ENCODE measurements at places on chromosomes 12 and 14.

- peak; percentile 58 for DNase-seq
Observed at GRCh38 chr12:40010899-40011774, 94.7 kb downstream of the SLC2A13 start.

DNA sequence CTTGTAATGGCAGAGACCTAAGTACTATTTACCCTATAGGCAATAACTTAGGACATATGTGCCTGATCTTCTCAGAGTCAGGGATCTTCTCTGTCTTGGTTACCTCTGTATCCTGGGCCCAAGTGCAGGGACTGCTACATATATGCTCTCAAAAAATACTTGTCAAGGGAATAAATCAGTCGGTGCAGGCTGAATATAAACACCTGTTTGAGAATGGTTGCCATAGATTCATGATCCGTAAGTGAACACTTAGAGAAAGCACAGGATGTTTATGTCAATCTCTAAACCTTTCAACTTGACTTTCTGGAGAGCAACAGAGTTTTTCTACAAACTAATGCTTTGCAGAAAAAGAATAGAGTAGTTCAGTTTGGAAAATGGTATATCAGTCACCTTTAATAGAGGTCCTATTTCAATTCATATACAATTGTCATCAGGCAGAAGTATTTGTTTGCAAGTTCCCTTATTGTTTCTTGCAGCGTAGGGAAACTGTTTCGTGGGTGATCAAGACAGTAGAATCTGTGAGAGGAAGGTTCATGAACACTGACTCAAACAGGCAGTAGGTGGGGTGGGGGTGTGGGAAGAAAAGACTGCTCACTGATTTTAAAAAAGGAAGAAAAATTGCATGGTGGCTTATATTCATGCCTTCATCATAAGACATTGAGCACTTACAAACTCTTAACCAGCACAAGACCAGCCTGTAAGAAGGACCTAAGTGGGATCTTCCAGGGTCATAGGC is 6.0 kb upstream of the UBE2N start:
- no peak for DNase-seq

DNA sequence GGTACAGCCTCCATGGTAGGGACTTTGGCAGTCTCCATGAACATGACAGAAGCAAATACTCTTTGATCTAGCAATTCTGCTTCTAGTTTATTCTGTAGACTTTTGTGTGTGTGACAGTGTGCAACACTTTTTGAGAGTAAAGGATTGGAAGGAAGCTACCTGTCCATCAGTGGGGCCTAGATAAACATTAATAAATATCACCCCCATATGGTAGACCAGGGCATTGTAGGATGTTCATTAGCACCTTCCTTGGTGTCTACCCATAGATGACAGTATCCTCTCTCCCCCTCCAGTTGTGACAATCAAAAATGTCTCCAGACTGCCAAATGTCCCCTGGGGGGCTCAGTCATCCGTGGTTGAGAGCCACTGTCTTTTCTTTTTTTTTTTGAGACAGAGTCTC is 10.8 kb downstream of the SNRNP35 start:
- no peak for DNase-seq

- no peak for DNase-seq
Observed at GRCh38 chr14:99688210-99688581, 4.1 kb downstream of the CYP46A1 start.

DNA sequence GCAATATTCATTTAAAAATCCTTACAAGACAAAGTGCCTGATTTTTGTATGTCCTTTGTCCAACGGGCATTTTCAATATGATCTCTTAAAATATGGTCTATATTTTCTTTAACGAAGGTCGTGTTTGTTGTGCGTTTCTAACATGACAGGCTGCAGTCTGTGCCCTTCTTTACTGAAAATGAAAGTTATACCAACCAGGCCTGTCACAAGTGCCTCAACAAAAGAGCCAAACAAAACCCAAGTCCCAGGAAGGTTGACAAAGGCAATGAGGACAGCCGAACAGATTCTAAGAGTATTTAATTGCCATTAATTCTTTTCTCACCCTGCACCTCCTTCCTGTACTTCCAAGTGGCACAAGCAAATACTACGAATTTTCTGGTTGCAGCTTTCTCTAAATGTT is 13.9 kb downstream of the PAX9 start:
- no peak for DNase-seq

GRCh38 chr14:85401384-85401783 is 128.6 kb upstream of the FLRT2 start:
- no peak for DNase-seq

GRCh38 chr14:56742391-56742878 is 67.8 kb downstream of the OTX2 start:
- DNase-seq, result no peak

Data from trophoblast cell (in vitro differentiated cells and primary cell).